ENCODE measurements at places on chromosomes 16 and 17.

- peak; percentile 81 for DNase-seq
Measured at GRCh38 chr16:26987597-26988010, 79.1 kb upstream of the C16orf82 start.

DNA sequence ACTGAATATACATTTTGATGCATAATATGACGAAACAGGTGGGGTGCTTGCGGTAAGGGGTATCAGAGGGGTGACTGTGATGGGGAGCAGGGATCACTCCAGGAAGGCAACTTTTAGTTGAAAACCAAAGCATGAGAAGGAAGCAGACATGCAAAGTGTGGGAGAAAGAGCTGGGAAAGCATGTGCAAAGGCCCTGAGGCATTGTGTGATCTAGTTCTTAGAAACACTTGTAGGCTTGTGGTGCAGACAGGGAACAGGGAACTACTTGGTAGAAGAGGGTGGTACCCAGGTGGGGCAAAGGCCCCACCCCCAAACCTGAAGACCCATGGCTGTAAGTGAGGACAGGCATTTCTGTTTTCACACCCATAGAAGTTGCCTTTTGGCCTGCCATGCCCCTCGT lies 459.9 kb upstream of the EEF2KMT start:
- no peak for DNase-seq

DNA sequence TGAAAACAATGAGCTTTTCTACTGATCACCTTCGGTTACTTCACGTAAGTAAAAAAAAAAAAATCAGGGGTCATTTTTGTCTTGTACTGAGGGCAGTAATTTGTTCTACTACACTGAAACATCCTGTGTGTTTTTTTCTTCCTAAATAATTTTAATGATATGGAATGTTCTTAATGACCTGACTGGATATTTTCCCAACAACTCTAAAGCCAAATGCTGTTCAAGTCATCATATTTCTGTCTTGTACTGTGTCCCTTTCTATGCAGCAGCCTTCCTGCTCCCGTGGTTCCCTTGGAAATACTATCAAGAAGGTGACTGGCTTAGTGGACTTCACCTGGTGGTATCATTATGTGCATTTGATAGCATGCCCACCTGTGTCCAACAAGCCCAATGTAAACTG lies 10.8 kb upstream of the CDR2 start:
- no peak for DNase-seq

DNA sequence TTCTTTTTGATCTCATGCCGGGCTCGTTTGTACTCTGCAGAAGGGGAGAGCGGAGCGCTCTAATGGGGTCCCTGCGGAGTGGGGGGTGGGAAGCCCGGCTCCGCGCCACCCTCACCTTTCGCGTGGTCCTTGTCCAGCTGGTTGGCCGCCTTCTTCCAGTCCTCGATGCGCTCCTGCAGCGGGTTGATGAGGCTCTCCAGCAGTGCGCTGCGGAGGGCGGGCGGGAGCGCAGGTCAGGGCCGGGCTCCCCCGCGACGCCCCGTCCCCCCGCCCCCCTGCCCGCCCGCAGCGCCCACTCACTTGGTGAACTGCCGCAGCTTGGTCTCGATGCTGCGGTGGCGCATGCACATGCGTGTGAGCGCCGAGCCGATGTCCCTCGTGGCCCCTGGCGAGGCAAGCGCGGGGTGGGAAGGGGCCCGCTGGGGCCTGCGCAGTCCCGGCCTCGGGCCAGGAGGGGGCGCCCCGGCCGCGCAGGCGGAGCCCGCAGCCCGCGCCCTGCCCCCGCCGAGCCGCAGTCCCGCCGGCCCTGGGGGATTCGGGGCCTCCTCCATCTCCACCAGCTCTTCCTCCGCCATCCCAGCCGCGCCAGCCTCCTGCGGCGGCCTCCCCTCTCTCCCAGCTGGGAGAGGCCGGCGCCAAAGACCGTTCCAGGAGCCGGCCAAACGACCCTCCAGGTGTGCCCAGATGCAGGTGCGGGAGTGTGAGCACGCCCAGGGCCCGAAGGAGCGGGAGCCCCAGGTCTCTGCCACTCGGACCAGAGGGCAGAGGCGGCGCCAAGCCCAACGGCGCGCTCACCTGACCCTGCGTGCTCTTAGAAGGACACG lies 6.0 kb downstream of the MTSS2 start:
- DNase-seq: no peak

GRCh38 chr17:82754297-82755208 lies 2.7 kb downstream of the TBCD start:
- peak; percentile 30 for DNase-seq

GRCh38 chr16:27625050-27625697 lies 75.2 kb downstream of the KATNIP start:
- peak; percentile 57 for DNase-seq

DNA sequence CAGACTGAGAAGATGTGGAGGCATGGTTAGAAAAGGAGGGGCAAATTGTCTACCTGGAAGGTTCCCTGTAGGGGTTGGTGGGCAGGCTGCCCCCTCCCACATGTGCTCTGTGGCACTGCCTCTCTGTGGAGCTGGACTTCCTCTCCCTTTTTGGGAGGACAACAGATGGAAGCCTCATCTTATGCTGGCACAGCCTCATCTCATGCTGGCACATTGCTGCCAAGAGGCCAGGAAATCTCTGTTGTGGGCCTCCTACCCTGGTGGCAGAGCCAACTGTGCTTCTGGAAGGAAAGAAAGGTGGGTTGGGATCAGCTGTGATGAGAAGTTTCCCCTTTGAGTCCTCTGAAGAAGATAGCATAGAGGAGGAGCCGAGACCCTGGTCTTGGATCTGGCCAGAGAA lies 19.7 kb upstream of the BRD7 start:
- DNase-seq: no peak

GRCh38 chr16:74896389-74897370 lies 88.2 kb downstream of the WDR59 start:
- peak; percentile 57 for DNase-seq

DNA sequence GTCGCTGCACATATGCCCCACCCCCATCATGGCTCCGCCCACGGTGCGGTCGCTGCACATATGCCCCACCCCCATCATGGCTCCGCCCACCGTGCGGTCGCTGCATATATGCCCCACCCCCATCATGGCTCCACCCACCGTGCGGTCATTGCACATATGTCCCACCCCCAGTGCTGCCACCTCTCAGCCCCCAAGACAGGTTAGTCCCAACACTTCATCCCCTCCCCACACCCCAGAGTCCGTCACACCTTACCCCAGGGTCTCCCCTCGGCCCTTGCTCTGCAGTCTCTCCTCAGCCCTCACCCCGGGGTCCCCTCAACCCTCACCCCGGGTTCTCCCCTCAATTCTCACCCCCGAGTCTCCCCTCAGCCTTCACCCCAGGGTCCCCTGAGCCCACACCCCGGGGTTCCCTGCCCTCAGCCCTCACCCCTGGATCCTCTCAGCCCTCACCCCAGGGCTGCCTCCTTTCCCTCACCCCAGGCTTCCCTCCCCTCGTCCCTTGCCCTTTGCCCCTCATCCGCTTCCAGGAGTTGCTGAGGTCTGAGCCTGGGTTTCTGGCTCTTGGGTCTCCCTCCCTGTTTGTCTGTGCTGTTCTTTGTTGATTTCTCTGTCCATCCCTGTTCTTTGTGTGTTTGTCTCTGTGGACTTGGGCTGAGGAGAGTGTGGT lies 25.6 kb downstream of the TPSG1 start:
- no peak for DNase-seq

GRCh38 chr17:65301184-65301583 lies 164.0 kb downstream of the RGS9 start:
- DNase-seq: no peak

DNA sequence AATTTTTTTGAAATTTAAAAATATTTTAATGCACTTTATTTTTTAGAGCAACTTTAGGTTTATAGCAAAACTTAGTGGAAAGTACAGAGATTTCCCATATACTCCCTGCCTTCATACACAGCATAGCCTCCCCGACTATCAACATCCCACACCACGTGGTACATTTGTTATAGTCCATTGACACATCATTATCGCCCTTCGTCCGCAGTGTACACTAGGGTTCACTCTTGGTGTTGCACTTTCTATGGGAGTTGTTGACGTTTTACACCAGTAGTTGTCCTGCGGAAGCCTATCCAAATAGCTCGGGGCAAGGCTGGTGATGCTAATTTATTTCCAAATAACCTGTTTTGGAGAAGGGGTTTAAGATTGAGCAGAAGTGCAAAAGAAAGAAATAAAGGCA lies 52.6 kb downstream of the MYH3 start:
- DNase-seq: no peak

GRCh38 chr17:59105852-59106462 lies 723 bp downstream of the TRIM37 start:
- DNase-seq: peak; percentile 50

GRCh38 chr17:57356153-57356718 lies 99.9 kb downstream of the MSI2 start:
- DNase-seq: no peak

- no peak for DNase-seq
Measured at GRCh38 chr17:70130289-70130688, 39.0 kb upstream of the KCNJ2 start.

DNA sequence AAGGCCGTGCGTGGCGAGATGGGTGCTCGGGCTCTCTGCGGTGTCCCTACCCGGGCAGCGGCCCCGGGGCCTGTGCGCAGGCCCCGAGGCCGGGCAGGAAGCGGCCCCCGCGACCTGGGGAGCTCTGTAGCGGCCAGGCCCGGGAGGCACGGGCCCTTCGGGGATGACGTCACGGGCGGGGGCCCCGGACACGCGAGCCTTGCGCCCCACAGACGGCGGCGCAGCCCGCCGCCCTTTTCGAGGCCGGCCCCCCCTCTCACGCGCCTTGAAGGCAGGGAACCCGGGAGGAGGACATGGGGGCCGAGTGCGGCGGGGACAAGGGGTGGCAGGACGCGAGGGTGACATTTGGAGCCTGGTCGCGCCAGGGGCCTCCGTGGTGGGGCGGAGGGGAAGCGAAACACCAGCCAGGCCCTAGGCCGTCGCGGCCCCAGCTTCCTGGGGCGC lies 1.1 kb downstream of the RAI1 start:
- DNase-seq: no peak

DNA sequence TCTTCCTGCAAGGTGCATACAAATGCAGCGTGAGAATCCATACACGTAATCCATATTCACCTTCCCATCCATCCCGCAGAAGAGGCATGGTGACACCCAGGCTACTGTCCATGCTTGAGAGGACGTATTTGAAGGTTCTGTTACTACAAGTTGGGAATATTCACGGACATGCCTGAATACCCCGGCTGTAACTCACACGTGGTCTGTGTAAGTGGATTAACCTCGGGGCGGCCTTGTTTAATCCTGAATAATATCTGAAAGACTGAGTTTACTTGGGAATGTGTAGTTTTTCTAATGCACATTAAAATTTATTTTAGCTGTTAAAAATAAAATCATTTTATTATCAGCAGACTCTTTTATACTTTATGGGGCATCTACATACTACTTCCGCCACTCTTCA lies 13.1 kb downstream of the CPSF4L start:
- no peak for DNase-seq

DNA sequence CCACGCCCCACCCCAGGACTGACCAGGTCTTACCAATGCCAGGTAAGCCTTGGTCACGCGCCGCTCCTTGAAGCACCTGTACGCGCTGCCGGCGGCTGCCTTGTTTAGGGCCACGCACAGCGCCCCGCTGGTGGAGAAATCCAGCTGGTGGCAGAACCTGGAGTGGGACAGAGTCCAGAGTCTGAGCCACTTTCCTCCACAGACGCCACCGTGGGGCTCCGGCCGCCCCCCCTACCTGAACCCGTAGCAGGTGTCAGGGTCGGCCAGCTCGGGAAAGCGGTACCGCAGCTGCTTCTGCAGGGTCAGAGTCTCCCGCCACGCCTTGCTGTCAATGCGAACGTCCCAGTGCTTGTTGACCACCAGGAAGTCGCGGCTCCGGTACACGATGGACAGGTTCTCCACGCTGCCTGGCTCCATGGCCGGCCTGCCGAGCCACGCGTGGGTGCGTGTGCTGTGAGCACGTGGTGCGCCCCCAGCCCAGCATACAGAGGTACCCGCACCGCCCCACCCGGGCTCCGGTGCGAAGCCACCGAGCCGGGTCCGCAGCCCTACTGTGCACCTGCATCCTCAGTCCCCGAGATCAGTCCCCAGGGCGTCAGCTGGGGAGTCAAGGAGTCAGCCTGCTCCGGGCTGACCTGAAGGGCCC lies 737 bp downstream of the RPUSD1 start:
- DNase-seq: no peak

DNA sequence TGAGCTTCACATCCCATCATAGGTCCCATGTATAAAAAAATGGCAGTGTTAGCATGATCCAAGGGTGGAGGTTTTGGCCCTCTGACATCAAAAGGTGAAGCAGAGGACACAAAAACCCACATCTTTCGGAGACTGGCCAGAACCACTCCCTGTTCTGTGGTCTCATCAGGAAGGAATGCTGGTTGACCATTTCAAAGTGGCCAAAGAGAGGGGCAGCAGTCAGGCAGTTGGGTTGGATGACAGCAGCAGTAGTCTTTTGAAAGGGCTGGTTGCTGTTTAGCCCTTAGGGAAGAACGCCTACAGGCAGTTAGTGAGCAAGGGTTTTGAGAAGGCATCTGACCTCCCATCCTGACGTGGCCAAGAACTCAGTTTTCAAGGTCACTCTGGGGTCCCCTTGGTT lies 40.5 kb downstream of the LCMT1 start:
- DNase-seq: peak; percentile 51

DNA sequence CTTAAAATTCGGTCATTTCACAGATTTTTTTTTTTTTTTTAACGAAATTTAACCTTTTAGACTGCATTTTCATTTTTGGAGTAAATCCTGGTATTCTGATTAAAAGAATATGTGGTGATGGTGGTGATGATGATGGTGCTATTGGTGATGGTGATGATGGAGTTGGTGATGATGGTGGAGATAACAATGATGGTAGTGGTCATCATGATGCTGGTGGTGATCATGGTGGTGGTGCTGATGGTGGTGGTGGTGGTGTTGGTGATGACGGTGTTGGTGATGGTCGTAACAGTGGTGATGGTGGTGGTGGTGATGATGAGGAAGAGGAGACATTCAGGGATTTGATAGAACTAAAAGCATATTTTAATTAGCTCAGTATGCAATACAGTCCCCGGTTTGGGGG lies 84.0 kb downstream of the TNRC6C start:
- no peak for DNase-seq

GRCh38 chr17:81295676-81296381 lies 722 bp upstream of the SLC38A10 start:
- peak; percentile 56 for DNase-seq

DNA sequence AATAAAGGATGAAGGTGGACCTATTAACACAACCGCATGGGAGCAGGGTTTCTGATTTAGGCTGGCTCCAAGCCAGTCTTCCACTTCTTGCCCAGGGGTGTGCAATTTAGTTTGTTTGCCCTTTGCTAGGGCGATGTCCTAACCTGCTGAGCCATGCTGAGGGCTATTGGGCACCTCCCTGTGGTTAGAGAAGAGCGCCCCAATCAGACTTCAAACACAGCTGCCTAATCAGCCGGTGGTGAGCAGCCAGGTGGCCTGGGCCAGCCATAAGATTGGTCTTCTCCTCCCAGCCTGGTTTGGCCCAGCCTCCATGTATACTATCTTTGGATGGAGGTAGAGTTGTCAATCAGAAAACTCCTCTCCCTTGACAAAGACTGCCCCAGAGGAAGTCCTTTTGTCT lies 15.7 kb downstream of the TMEM94 start:
- no peak for DNase-seq
